ENCODE measurements at places on chromosomes 16 and 17.

DNA sequence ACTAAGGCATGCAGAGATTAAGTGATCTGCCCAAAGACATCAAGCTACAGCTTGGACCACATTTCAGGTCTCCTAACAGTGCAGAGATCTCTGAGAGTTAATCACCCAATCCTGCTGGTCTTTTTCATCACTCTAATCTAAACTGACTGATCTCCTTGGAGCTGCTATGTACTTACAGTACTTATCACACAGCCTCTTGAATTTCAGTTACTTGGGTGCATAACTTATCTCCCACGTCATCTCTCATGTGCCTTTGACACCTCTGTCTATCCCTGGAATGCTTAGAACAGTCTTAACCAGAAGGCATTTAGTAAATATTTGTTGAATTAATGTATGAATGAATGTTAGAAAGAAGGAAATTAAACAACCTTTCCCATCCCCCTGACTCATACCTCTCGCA, 139.0 kb downstream of the SNX11 start:
- no peak for DNase-seq

- no peak for DNase-seq
Observed at GRCh38 chr16:20937736-20938135, 37.2 kb downstream of the LYRM1 start.

- no peak for DNase-seq
Observed at GRCh38 chr16:351804-352520, 561 bp downstream of the AXIN1 start.

DNA sequence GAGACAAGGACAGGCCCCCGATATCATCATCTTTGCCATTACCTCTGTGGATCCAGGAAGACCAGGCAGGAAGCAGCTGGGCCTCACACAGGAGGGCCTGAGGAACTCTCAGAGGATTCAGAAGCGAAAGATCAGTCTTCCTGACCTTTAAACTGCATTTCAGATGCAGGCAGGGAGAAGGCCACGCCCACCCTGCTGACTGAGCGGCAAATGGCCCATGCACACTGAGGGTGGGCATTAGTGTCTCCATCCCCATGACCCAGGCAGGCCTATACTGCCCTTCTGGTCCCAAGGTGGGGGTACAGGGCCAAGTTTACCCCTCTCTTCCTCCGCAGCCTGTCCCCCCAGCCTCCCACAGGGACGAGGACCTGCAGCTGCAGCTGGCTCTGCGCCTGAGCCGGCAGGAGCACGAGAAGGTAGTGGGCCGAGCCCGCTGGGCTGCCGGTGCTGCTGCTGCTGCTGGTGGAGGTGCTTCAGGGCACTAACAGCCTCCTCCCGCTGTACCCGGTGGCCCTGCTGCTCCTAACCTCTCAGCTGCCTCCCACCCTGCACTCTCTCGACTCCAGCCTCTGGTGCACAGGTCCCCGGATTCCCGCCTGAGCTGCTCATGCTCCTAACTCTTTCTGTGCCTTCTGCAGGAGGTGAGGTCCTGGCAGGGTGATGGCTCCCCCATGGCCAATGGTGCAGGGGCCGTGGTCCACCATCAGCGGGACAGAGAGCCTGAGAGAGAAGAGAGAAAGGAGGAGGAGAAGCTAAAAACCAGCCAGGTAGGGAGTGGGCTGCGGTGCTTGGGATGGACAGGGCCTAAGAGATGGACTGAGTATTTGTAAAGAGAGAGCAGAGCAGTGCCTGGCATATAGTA, 6.2 kb downstream of the EPN3 start:
- DNase-seq = no peak

DNA sequence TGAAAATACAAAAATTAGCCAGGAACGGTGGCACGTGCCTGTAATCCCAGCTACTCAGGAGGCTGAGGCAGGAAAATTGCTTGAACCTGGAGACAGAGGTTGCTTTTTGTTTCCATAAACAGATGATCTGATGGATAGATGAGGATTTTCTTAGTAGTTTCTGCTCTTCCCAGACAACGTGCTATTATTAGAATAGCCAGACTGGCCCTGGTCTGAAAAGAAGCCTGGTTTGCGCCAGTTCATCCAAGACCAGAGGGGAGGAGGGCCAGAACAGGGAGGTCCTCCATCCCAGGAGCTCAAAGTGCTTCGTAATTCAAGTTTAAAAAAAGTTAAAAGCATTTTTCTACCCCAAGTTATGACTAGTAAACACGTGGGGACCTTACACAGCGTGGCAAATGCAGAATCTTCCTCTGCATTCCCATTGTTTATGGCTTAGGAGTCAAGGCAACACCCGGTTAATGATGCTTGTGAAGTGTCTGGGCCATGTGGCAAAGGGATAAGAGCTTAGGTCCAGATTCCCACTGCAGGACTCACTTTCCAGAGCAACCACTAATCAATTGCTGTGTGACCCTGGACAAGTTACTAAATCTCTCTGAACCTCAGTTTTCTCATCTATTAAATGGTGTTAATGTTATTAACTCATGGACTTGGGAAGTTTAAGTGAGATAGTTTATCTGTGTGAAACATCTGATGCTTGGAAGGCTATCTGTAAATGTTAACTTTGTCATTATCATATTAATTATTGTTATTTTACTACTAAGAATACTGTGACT, 205.4 kb downstream of the CCDC182 start:
- DNase-seq = no peak

- DNase-seq = peak; percentile 100
Observed at GRCh38 chr16:2882650-2883457, at the start of gene FLYWCH2. Gene FLYWCH2, plus strand, starts transcription at chr16:2883215. Its CDS starts 13,235 bp downstream, at chr16:2896450.

- peak; percentile 23 for DNase-seq
Observed at GRCh38 chr17:2796164-2797125, at the start of gene RAP1GAP2. Gene RAP1GAP2, plus strand, starts transcription at chr17:2796438. Its CDS starts 90 bp downstream, at chr17:2796528.

DNA sequence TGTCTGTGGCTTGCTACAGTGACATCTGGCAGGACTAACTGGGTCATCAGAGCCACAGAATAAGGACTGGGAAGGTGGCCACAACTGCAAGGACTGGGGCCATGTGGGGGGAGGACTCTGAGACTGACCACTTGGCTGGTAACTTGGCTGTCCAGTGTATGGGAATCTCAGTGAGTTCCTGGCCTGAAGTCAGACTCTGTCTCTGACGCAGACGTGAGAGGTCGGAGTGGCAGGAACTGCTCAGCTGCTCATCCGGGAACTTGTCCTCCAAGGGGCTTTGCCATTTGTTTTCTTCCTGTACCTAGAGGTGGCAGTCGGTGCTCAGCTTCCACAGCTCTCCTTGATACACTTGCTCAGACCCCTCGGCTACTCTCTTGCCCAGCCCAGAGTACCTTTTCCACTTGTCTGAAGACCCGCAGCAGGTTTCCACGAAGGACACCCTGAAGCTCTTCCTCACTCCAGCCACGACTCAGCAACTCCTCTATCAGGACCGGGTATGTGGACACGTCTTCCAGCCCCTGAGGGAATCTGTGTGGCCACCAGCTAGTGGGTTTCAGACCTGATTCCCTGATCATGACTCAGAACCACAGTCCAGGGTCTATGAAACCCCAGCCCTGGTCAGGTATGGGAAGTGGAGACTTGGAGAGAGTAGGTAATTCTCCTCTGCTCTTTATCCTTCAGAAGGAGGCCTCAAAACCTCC, 7.3 kb upstream of the DPEP3 start:
- DNase-seq = no peak

GRCh38 chr17:8015957-8016631, 13.7 kb downstream of the GUCY2D start:
- DNase-seq = no peak

DNA sequence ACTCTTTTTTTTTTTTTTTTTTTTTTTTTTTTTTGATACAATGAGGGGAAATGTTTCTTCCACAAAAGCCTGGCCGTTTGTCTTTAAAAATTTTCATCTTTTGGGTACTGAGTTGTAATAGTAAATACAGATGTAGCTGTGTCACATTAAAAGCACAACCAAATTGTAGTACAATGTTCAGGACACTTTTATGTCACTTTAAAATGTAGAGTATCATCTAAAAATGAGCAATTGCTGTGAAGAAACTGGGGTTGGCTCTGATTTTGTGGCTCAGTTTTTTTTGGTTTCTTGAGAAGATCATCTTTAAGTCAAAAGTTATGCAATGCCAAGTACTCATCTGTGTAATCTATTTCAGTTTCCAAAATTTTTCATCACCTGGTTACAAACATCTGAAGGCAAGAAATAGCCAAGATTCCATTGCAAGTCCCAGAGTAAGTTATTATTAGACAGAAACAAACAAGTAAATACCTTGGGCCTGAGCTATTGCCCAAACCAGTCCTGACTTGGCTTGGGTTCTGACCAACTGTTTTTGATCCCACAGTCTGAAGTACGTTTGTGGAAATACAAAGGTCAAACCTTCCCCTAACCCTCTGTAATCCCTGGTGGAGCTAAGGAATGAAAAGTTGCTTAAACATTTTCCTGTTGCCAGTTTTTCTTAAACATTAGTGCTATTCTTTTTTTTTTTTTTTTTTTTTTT, 717.2 kb downstream of the WWOX start:
- no peak for DNase-seq

DNA sequence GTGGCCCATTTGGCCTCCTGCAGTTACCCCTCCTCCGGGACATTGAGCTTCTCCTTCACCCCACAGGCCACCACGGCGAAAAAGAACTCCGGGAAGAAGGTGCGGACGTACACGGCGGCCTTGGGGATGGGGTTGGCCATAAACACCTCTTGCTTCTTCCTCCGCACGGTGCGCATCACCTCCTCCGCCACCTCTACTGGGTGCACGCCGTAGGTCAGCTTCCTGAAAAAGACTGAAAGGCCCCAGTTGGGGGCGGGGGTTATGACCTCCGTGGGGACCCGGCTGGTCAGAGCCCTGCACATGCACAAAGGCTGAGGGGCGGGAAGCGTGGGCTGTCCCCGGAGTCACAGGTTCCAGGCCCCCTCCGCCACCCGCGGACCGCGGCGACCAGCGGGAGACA, 19.9 kb downstream of the DHRS7C start:
- no peak for DNase-seq

DNA sequence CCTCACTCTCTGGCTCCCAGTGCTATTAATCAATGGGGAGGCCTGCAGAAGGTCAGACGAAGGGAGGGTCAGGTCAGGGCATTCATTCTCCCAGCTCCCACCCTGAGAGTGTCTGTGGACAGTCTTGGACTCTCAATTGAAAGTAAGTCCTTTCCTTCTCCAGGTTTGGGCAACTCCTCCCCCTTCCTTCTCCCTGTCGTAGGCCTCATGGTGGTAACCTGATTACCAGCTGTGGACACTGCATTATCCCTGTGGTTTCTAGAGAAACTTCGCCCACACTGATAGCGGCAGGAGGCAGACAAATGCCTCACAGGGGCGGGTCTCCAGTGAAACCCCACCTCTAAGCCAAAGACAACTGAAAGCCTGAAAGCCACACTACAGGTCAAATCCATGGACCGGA, 57.7 kb upstream of the SLC25A19 start:
- no peak for DNase-seq

DNA sequence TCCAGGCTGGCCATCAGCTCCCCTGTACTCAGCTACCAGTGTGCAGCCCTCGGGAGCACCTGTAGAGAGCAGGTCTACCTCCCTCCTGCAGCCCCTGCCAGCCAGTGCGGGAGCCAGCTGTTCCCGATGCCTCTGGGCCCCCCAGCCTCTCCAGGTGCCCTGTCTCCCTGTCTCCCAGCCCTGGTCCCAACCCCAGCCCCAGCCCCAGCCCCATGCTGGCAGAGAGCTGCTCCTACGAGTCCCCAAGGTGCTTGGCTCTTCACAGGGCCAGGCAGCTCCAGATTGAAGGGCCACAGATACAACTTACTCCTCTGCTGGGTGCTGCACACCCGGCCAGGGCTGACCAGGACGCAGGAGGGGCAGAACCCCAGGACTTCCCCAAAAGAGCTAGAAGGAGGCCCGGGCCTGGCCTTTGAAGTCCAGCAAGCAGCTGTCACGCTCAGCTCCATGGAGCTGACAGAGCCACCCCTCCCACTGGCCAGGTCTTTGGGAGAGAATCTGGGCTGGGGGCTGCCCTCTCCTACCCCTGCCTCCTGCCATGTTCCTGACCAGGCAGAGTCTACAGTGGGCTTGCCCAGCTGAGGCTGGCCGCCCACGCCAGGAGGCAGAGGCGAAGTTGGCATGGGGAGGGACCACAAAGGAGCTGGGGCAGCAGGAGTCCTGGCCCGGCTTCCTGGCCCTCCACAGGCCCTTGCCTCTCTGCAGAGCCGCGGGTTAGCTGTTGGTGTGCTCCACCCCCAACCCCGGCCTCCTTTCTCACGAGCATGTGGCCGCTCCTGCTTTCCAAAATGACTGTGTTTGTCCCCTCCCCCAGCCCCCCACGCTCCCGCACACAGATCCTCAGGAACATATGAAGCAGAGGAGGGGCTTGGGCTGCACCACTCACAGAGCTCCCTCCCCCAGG, 9.5 kb upstream of the ADAM11 start:
- no peak for DNase-seq

- DNase-seq = no peak
Observed at GRCh38 chr16:66846831-66847230, 2.6 kb downstream of the CA7 start.

GRCh38 chr17:29433541-29433940, 43.4 kb downstream of the TAOK1 start:
- no peak for DNase-seq

DNA sequence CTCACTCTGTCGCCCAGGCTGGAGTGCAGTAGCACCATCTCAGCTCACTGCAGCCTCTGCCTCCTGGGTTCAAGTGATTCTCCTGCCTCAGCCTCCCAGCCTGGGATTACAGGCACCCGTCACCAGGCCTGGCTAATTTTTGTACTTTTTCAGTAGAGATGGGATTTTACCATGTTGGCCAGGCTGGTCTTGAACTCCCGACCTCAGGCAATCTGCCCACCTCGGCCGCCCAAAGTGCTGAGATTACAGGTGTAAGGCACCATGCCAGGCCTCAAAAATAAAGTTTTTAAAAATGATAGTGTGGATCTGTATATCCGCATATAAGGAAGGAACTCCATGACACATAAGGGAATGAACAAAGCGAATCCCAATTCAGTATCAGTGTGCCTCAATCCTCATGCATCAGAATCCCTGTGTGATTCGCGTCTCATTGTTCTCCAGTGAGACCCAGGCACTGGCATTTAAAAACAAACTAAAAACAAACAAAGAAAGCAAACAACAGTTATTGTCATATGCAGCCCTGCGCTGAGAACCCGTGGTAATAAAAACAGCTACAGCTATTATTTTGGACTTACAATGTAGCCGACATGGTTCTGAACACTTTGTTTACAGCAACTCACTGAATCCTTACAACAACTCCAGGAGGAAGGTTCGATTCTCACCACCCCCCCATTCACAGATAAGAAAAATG, 54.1 kb upstream of the CREBBP start:
- no peak for DNase-seq

GRCh38 chr17:59372138-59372751, 40.8 kb downstream of the YPEL2 start:
- DNase-seq = no peak

DNA sequence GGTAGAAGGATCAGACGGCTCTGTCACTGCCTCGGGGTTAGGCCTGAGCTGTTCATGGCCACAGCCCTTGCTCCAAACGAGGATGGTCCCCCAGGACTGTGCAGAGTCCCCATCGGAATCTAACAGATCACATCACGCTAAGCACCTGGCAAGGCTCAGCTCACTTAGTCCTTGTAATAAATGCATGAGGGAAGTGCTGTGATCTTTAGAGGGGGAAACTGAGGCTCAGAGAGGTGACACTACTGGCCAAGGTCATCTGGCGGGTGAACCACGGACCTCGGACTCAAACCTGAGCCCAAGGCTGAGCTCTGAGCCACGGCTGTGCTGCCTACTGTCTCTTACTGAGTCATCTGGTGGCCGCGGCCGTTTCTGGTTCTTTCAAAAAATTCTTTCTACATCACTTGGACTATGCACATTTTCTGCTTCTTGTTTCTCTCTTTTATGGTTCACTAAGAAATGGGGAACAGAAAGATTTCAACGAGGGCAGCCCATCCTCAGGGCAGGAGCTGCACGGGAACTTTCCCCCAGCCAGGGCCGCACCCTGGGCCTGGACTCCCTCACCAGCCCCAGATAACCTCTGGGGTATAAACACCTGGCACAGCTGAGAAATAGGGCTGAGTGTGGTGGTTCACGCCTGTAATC, 55.6 kb downstream of the COTL1 start:
- no peak for DNase-seq

Measured in activated CD8-positive, alpha-beta memory T cell treated with anti-CD3 and anti-CD28 coated beads for 48 hours (primary cell).